ENCODE measurements at places on chromosomes 16 and 17.
A peak's percentile ranks its signal among the peaks of the same experiment; 100 is the strongest.

DNA sequence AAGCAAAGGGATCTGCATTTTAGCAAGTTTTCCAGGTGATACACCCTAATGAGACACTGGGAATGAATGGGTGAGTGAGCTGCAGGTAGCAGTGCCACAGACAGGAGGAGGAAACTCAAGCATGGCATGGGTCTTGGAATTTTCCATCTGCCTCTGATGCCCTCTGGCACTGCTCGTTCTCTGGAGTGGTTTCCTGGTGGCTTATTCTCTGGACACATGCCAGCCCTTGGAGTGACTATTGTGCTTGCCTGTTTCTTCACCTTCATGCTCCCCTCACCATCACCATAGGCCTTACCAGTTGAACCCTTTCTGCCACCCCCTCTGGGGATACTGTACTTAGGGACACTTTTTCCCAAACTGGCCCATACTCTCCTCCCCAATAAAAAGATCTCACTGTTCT is 1.6 kb downstream of the COASY start:
- no peak for DNase-seq

GRCh38 chr16:4032768-4033167 is 83.5 kb downstream of the ADCY9 start:
- DNase-seq: no peak

DNA sequence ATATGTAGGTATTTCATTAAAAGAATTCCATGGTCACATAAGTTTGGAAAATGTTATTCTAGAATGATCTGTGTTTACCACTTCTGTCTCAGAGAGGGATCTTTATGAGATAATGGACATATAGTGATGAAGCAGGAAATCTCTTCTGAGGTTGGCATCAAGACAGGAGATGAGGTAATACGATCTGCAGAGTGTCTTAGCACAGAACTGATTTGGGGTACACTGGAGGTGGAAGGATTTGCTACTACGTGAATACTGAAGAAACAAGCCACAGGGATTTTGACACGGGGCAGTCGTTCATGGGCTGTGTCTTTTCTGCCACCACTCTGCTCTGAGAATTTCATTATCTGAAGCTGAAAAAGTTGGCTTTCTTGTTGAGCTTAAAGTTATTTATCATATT is 5.5 kb downstream of the CBFB start:
- no peak for DNase-seq

DNA sequence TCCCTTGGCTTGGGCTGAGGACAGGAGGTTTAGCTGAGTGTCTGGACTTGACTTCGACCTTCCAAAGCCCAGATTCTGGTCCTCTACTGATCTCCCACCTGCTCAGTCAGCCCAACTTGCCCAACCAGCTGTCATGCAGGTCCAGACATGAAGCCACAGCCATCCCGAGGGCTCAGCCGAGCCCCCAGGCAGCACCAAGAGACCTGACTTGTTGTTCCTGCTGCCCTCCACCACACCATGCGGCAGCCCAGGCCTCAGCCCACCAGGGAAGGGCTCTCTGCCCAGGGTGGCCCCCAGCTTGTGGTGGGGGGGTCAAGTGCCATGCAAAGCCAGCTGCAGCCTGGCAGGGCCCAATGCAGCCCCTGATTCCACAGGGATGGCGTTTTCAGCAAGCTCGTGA is 17.2 kb upstream of the CACNG4 start:
- no peak for DNase-seq

GRCh38 chr16:19861133-19861532 is 23.5 kb downstream of the GPRC5B start:
- no peak for DNase-seq

GRCh38 chr16:35102780-35103403 is 1643.5 kb downstream of the TP53TG3F start:
- peak; percentile 0 for DNase-seq

GRCh38 chr17:44086364-44087311 is 16.1 kb downstream of the G6PC3 start:
- DNase-seq: peak; percentile 69

DNA sequence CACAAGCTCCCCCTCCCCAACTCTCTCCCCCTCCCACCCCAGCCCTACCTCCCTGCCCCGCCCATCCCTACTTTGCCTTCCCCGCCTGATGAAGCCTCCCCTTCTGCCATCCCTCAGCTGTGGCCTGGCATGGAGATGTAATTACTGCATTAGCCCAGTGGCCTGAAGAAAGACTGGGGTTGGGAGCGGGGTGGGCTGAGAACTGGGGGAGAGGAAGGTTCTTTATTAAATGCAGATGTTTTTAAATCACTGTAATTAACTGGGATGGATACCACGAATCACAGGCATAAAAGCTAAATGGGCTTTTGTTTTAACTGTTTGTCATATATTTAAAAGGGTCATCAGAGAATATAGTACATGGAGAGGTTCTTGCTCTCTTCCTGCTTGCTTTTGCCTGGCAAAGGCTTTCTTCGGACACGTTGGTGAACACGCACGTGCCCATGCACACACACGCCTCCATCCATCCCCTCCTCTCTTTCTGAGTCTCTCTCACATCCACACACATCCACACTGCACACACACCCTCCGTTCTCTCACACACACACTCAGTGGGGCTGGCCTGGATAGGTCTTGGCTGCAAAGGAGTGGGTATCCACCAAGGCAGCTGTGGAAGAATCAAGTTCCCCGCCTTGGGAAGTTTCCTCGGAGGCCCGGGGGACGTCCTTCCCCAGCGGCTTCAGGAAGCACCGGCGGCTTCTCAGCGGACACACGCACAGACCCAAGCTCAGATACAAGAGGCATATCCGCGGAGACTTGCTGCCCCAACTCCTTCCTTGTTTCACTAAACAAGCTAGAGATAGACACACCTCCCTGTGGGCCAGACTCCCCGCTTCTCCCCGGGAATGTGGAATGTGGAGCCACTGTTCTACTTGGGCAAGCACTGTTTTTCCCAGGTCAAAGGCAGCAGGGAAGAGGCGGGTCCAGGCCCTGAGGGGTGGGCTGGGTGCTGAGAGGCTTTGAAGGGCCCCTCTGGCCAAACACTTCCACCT is 27.4 kb upstream of the TNRC6C start:
- DNase-seq: no peak

DNA sequence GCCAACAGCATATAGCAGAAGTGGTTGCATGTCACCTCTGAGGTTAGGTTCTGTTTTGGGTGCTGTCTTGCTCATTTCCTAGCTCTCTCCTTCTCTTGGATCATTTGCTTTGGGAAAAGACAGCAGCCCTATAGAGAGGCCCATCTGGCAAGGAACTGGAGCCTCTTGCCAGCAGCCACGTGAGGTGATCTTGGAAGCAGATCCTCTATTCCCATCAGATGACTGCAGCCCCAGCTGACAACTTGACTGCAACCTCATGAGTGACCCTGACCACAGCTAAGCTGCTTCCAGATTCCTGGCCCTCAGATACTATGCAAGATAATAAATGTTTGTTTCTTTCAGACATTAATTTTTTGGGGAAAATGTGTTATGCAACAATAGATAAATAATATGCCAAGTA is 213.3 kb upstream of the HS3ST4 start:
- no peak for DNase-seq

GRCh38 chr16:17160920-17161431 is 309.8 kb downstream of the XYLT1 start:
- no peak for DNase-seq

GRCh38 chr17:10135539-10136257 is 62.7 kb downstream of the GAS7 start:
- DNase-seq: no peak

DNA sequence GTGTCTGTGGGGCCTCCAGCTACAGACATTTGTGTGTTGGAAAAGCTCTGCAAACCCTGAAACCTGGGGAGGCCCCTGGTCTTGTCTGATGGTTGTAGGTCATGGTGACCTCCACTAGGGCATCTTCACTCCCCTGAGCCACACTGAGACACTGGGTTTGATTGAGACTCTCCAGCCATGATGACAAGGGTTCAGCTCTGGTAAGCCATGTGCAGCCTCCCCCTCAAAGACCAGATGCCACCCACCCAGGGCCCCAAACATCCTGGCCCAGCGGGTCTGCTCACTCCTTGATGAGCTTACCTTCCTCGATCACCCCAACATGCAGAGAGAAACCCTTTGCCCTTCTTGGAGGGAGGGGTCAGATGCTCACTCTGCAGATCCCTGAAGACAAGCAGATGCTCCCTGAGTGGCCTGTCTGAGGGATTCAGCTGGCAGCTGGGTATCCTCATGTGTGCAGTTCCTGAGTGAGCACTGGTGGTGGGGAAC is 101.6 kb downstream of the METRNL start:
- no peak for DNase-seq

GRCh38 chr17:38861399-38861843 is 7.9 kb upstream of the RPL23 start:
- peak; percentile 78 for DNase-seq

- no peak for DNase-seq
These were observed 3.7 kb upstream of the DPEP2 start for GRCh38 chr16:68003031-68003430.

DNA sequence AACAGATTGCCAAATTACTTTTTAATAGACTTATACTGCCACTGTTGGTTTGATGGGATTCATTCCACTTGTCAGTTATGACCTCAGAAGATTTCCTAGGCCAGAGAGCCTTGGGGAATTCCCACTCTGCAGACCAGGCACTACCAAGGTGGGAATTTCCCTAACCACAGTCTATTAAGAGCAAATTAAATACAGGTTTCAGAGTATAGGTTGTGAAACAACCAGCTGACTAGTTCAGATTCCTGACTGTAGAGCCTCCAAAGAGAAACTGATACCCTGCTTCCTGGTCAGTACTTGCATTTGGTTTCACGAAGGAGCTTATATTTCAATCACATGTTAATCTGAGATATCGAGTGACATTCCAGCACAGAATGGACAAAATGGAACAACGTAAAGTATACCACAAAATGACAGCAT is 186.5 kb downstream of the STX8 start:
- peak; percentile 48 for DNase-seq

GRCh38 chr17:20206068-20206467 is 196.9 kb downstream of the SPECC1 start:
- no peak for DNase-seq

GRCh38 chr16:47371271-47372014 is 89.4 kb downstream of the ITFG1 start:
- DNase-seq: no peak

DNA sequence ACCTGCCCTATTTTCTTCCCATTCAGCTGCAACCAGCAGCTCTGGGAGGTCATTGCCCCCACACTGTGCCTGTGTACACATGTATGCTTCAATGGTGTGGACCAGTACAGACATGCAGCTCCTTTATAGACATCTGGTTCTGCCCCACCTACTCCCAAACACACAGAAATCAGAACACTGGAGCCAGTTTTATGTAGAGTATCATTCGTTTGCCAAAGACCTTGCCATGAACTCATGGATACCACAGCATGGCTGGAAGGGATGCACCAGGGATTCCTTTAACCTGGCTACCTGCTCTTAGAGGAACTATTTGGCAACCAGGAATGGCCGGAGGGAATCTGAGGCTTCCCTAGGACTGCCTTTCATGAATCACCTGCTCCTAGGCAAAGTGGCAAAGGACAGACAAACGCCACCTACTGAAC is 60.4 kb downstream of the ZFHX3 start:
- no peak for DNase-seq

DNA sequence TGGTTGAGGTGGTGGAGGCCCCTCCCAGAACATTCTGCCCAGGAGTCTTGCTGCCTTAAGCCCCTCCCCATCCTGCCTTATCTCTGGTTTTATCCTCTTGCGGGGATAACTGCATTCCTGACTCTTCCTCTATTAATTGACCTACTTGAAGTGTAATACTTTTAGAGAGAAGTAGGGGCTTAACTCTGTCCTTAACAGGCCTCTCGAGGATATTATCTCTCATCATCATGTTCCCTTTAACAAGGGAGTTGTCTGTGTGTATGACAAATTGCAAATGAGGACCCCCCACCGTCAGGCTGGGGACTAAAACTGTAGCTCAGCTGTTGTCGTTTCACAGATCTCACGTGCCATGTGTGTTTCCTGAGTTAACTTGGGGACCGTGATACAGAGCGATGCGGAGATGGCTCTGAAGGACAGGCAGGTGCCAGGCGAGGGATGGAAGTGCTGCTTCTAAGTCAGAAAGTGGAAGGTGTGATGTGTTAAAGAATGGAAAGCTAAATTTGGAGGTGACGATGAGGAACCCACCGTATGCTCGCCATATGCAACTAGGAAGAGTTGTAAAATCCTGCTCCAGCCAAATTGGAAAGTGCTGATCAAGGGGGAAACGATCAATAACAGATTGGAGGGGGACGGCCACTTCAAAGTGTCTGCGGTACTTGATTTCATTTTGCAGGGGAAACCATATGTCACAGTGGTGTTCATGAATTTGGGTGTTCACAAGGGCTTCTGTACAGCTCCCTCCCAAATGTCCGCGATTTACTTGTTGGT is 106.3 kb downstream of the RPTOR start:
- no peak for DNase-seq

- no peak for DNase-seq
These were observed 129.1 kb downstream of the MYO1D start for GRCh38 chr17:32747856-32748255.

- DNase-seq: peak; percentile 35
These were observed 21.8 kb downstream of the XYLT1 start for GRCh38 chr16:17448640-17449638.

DNA sequence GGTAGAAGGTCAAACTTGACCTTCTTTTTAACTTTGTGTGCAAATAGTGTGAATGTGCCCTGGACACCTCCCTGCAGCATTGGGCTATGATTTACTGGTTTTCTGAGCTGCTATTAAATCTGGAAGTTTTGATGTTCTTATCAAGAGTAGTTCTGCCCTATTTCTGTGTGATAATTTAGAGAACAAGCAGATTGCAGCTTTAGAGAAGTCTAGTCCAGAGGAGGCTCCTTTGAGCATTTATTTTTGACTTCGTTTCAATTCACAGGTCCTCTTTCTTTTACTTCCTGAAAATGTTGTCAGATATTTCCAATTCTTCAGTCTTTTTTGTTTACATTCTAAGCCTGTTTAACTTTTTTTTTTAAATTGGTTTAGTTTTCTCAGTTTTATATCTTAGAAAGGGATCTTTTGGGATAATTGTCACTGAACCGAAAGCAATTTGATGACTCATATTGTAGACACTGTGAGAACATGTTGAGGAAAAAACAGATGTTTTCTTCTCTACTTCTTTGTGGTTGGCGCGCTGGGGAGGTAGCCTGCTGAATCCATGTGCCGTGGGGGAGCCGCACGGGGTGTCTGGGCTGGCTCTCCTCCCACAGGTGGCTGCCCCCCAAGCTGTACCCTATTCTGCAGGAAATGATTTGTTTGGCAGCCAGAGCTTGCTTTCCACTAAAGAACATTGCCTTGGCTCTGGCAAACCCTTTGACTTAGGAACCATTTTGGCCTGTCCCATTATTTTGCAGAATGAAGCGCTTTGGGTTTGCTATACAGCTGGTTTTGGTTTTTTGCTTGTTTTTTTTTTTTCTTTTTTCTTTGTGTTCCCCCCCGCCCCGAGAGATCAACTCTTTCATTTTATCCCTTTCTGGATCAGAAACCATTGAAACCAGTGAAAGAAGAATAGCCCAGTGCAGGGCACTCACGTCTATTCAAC is 53.4 kb downstream of the MFSD11 start:
- peak; percentile 56 for DNase-seq

DNA sequence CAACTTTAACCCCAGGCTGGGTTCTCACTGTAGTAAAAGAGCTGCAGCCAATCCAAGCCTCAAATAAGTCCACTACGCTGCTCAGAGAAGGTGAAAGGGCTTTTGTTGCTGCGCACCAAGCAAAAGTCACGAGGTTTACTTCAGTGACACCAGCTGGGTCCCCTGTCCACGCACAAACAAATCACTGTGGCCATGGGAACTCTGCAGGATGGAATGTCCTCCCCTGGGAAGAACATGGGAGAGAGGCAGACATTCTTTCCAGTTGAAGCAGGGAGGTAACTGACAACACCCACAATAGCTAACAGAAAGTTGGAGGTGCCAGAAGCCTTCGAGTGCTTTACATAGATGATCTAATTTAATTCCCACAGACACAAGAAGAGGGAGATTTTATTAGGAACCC is 181.9 kb downstream of the PMP22 start:
- DNase-seq: no peak

Measured in activated CD4-positive, alpha-beta T cell treated with anti-CD3 and anti-CD28 coated beads, Interleukin-2, amount 50 U/mL, for 16 hours (primary cell).